ENCODE measurements at places on chromosomes 3 and 15.

DNA sequence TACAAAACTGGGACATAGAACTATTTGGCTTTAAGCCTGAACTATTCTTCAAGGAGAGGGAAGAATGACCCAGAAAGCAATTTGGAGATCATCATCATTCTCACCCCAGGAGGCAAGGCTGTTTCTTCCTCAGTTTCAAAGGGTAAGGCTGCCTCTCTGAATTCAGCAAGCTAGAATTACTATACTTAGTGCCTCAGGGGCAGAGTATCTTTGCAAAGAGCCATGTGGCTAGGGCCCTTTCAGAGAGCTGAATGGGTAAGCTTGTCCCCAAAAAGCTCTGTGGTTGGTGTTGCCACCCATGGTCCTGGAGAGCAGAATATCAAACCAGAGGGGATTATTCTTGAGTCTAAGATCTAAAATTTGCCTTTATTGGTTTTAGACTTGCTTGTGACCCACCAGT lies 720.3 kb upstream of the ARPP21 start:
- DNase-seq: no peak

DNA sequence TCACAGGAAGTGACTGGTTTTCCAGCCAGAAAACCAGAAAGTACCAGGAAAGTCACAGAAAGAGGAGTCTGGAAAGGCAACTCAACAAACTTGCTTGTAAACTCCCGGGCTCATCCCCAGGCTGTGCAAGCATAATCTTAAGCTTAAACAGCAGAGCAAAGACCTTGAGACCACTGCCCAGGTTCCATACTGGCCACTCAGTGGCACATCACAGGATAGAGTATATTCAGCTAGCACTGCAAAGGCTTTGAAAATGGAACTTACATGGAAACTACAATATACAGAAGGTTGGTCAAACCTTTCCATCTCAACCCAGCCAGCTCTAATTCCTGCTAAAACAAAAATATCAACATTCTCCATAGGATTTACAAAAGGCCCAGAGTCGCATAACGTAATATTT lies 20.1 kb downstream of the DMXL2 start:
- DNase-seq: no peak

GRCh38 chr3:128218548-128219257 lies 65.4 kb downstream of the EEFSEC start:
- no peak for DNase-seq

- DNase-seq: no peak
Measured at GRCh38 chr3:147318900-147319299, 87.4 kb downstream of the ZIC4 start.

- no peak for DNase-seq
Measured at GRCh38 chr15:36893276-36893675, 207.1 kb downstream of the MEIS2 start.

DNA sequence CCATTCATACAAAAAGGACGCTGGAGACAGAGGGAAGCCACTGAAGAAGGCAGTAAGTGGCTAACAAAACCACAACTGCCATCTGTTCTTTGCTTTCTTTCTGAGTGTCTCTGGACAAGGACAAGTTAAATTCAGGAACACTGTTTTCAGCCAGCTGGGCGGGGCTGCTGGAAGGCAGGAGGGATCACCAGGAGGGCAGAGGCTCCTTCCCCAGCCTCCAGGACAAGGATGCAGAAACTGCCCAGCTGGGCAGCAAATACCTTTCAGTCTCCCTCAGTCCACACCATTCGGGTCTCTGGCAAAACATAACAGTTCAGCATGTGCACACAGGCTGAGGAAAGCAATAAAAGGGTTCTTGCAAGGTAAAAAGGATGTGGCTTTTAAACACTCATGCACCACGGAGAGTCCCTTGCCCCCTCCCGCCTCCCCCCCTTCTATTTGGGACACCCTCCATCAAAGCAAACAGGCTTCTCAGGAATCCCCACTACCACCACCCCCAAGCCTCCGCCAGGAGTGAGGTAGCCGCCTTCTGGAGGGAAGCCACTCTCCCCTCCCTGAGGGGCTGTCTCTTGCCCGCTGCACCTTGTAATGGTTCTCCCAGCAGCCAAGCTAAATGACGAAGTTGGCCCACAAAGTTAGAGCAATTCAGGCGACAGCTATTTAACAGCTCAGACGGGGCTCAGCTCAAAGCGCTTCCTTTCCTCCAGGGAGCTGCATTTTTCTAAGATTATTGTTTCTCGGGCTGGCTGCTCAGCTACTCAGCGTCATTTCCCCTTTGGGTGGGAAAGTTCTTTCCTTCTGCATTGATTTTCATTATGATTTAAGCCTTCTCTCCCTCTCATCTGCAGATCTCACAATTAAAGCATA lies 3.8 kb downstream of the HEG1 start:
- peak; percentile 75 for DNase-seq

DNA sequence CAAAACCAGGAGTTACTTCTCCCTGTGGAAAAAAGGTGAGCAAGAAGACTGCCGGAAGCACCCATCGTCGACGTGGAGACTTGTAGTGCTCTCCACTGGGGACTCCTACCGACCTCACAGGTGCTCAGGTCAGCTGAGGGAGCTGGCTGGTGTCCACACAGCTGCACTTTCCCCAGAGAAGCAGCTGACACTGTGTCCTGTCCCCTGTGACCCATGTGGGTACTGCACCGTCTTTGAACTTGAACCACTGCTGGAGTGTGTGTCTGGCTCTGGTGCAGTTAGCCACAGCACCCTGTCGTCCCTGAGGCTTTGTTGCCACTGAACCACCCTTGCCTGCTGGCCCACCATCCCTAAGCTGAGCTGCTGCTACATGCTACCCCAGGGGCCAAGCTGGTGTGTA lies 270.8 kb downstream of the CACNA2D3 start:
- no peak for DNase-seq

DNA sequence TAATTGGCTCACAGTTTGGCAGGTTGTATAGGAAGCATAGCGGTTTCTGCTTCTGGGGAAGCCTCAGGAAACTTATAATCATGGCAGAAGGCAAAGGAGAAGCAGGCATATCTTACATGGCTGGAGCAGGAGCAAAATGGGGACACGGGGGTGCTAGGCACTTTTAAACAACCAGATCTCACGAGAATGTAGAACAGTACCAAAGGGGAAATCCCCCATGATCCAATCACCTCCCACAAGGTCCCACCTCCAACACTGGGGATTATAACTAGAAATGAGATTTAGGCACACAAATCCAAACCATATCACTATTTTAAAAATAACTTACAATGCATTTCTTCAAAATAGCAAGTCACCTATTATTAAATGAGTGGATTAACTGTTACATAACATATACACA lies 47.1 kb upstream of the ANKRD28 start:
- no peak for DNase-seq
